Psoas muscle (tissue), 8 donors: ENCODE measurements at places on chromosomes 1 and 21.

DNA sequence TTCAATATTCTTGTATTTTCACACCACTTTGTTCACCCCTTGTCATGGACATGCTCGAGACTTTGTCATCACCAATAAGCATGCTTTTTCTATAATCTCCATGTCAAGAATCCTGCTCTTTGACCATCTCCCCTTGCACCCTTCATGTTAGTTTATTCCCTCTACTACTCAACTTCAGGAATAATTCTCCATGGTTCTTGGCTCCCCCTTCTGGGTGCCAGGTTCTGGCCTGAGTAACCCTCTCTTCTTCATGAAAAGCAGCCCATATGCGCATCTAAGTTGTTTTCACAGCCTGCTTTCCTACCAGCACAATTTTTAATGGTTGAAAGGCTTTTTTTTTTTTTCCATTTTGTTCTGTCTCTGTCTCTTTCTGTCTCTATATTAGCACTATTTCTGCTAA lies 160.7 kb downstream of the LEPR start:
- DNase-seq = no peak

DNA sequence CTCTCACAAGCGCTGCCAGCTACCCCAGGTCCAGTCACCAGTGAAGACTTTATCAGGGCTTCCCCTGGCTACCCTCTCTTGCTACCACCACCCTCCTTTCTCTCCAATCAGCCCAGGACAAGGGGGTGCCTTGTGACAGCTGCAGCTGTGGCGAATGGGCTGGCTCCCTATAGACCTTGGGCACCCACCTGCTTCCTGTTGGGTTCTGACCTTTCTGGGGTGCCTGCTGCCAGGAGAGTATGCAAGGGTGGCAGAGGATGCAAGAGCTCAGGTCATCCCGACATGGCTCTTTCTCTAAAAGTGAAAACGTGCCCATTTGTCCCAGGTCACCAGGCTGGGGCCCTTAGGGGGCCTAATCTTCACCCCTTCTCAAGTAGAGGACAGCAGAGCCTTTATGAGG lies 6.6 kb downstream of the KLHDC8A start:
- DNase-seq = no peak

- no peak for DNase-seq
Observed at GRCh38 chr1:29749024-29749945, 513.0 kb downstream of the PTPRU start.

- no peak for DNase-seq
Observed at GRCh38 chr1:21290546-21290944, 282 bp upstream of the ECE1 start.

DNA sequence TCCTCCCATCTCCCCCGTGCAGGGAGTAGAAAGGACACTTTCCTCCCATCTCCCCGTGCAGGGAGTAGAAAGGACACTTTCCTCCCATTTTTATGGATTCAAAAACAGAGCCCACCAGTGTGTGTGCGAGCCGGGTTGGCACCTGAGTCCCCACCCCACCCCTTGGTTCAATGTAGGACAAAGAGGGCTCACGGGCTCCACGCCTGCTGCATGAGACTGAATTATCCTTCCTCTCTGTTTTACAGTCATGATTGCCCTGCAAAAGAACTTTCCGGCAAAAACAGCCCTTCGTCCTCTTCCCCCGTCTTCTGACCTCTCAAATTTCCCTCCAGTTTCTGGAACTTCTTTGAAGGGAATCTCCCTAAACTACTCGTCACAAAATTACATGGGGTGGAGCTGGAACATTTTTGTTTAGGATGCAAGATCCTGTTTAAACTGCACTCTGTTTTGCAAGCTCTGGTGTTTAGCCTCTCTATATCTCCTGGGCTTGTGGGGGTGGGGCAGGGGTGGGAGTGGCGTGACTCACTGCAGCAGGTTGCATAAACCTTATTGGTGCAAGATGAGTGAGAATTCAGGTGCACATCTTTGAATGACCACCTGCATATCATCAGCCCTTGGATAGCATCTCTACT lies 99.8 kb downstream of the PSMG1 start:
- DNase-seq = no peak
